ENCODE measurements at places on chromosomes 7 and 10.

- no peak overlapping the region for H3K27ac ChIP-seq
- no peak for DNase-seq
- H3K36me3 ChIP-seq: no peaks in the 10 kb centered on the region
- no peaks in the 10 kb centered on the region for H3K4me1 ChIP-seq
- H3K27me3 ChIP-seq: peaks cover 49% of the 10 kb centered on the region
These were observed 3.4 kb upstream of the CTBP2 start for GRCh38 chr10:125163803-125164202.

- DNase-seq: no peak
- H3K27ac ChIP-seq: no peak overlapping the region
- H3K4me3 ChIP-seq: no peak overlapping the region
- no peaks in the 10 kb centered on the region for H3K36me3 ChIP-seq
- H3K4me1 ChIP-seq: no peaks in the 10 kb centered on the region
- H3K27me3 ChIP-seq: no peaks in the 10 kb centered on the region
These were observed 239.9 kb upstream of the KCND2 start for GRCh38 chr7:120033114-120033513.

- H3K36me3 ChIP-seq: no peaks in the 10 kb centered on the region
- no peak overlapping the region for H3K4me3 ChIP-seq
- peaks cover 6% of the 10 kb centered on the region for H3K27me3 ChIP-seq
- no peak for DNase-seq
- H3K27ac ChIP-seq: no peak overlapping the region
These were observed 231.1 kb downstream of the ARHGAP12 start for GRCh38 chr10:31697271-31698180.

GRCh38 chr7:114648680-114649079 lies 234.1 kb downstream of the FOXP2 start:
- H3K4me1 ChIP-seq: no peaks in the 10 kb centered on the region
- H3K27me3 ChIP-seq: no peaks in the 10 kb centered on the region
- H3K36me3 ChIP-seq: no peaks in the 10 kb centered on the region
- no peak for DNase-seq
- H3K27ac ChIP-seq: no peak overlapping the region

GRCh38 chr7:91974066-91974465 lies 33.4 kb downstream of the AKAP9 start:
- H3K4me1 ChIP-seq: no peaks in the 10 kb centered on the region
- H3K27me3 ChIP-seq: no peaks in the 10 kb centered on the region
- H3K36me3 ChIP-seq: peaks cover 19% of the 10 kb centered on the region
- H3K27ac ChIP-seq: no peak overlapping the region
- no peak for DNase-seq

Measured in activated naive CD4-positive, alpha-beta T cell treated with anti-CD3 and anti-CD28 coated beads, Interleukin-2, amount 10 ng/mL, durations not matched to agents 7 days and 5 days (primary cell).